Activated naive CD4-positive, alpha-beta T cell treated with anti-CD3 and anti-CD28 coated beads, Interleukin-2, amount 50 U/mL, for 16 hours (primary cell): ENCODE measurements at places on chromosomes 16 and 17.

- DNase-seq, result no peak
These were observed 160.5 kb upstream of the TNRC6C start for GRCh38 chr17:77798031-77798430.

DNA sequence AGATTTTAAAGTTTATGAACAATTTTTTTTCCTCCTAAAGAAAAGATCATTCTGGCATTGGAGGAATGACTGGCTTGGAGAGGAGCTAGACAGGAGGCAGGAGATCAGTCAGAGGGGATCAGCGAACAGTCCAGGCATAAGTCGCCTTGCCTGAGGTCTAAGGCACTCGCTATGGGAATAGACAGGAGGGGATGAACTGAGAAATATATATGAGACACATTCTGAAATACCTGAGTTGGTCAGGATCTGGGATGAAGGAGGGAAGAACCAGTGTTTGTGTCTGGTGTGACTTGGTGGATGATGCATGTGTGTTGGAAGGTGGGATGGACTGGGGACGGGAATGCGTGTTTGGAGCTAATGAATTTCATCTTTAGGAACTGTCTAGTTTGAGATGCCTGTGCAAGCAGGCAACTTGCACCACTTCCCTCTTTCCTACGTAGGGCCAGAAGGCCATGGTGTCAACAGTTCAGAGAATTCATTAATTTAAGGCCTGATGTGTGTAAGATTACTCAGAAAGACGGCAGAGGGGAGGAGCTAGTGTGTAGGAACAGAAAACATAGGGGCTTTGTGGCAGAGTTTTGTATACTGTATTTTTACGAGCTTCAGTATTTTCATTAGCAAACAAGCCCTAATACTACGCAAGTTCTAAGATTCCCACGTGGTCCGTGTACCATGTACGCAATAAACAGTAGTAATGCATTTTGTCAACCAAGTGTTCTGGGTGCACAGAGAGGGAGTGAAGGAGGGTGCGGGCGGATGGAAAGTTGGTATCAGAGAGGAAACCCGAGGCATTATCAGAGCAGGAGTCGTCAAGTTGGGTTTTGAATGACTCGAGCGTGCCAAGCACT is 825 bp downstream of the HEATR6 start:
- peak; percentile 64 for DNase-seq

DNA sequence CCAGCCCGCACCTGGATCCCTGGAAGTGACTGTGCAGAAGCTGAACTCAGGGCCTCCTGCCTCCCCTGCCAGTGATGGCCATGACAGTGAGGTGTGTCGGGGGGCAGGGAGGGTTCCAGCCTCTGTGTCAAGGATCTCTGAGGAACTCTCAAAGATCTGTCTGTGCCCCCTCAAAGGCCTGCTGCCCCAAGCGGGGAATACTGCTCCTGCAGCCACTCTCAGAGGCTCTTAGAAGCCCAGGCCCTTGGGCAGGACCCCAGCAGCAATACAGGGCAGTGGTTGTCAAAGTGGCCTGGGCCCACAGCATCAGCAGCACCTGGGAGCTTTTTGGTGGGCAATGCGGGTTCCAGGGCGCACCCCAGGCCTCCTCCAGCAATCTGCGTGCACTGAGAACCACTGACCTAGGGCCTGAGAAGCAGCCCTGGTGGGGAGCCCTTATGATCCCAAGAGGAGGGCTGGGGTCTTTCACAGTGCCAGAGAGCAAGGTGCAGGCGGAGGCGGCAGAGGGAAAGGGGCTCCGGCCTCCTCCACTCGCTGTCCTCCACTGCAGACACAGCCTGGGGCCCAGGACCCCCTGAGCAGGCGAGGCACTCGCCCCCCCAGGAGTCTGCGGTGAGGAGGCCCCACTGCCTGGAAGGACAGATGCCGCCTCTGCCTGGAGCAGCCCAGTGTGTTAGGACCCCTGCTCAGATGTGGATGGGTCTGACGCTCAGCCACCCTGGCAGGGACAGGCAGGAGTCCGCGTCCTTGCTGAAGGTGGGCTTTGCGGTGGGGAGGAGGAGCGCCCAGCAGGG is 42.1 kb downstream of the ENGASE start:
- no peak for DNase-seq

- no peak for DNase-seq
These were observed 1.5 kb upstream of the TOX3 start for GRCh38 chr16:52548261-52549010.

DNA sequence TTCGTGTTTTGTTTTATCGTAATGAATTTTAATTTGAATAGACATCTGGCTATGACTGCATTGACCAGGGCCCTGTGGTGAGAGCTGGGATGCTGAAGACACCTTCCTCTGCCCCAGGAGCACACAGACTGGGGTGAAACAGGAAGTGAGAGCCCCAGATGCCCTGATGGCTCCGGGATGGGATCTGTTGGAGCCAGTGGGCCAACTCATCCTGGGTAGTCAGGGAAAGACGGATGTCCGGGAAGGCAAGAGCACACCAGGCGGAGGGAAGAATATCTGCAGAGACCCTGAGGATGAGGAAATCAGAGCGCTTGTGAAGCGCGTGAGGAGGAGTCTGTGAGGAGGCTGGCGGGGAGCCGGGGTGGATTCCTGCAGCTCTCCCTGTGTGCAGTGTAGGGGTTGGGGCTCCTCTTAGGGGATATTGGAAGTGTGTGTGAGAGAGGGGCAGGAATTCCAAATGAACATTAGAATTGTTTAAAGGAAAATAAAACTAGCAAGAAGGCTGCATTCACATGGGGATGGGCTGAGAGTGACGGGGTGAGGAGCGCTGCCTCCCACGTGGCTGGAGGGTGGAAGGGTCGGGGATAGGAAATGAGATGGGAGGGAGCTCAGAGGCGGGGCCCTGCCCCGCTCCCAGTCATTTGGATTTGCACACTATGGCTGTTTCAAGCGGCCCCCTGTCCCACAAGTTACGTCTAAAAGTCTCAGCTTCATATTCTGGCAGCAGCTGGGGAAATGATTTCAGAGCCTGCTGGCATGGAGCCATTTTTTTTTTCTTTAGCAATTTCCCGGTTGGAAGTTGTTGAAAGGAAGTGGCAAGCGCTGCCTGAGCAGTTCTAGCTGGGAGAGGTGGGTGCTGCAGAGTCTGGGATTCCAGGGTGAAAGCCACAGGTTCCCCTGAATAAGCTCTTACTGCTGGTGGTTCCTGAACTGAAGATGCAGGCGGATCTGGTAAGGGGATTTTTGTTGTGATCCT is 71.2 kb upstream of the LGALS9 start:
- no peak for DNase-seq

- no peak for DNase-seq
These were observed 217.8 kb downstream of the ZNF423 start for GRCh38 chr16:49637933-49638672.

DNA sequence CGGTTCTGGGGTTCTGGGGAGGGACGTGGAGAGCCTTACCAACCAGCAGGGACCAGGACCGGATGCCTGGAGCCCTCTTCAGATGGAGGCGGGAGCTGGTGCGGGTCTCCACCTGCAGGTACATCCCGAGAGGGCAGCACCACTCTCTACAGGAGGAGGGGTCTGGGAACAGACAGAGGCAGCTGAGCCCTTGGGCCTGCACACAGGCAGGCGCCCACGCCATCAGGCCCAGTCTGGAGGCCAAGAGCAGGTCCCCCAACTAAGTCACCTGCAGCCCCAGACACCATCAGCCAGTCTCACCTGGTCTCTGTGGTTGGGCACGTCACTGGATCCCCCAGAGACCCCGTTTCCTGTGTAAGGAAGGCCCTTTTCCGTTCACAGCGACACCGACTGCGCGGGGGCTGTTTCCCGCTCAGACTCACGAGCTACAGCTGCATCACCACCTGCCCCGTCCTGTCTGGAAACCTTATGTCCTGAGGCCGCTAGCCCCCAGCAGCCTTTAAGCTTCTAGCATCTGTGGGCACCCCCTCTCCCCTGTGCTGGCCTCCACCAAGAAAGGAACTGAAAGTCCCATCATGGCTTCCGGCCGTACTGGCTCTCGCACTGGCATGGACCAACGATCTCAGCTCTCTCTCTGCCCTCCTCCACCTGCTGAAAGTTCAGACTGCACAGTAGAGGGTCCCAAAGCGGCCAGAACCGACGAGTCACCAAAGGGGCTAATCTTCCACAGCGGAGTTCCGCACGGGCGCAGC is 1.2 kb downstream of the CYBC1 start:
- peak; percentile 57 for DNase-seq

DNA sequence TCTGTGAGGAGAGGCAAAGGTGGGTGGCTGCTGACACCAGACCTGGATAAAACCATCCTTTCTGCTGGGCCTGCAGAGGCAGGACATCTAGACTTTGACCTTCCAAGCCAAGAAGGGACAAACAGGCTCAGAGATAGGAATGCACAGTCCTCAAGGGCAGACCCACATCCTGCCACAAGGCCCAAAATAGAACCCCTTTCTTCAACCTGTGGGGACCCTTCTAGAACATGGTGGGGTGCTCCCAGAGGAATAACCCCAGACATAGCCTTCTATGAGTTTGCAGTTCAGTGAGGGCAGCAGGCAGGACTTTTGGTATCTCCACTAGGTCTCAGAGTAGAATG is 3.8 kb upstream of the CBFB start:
- DNase-seq, result no peak

- no peak for DNase-seq
These were observed 70.3 kb downstream of the CMC2 start for GRCh38 chr16:80936410-80936809.

DNA sequence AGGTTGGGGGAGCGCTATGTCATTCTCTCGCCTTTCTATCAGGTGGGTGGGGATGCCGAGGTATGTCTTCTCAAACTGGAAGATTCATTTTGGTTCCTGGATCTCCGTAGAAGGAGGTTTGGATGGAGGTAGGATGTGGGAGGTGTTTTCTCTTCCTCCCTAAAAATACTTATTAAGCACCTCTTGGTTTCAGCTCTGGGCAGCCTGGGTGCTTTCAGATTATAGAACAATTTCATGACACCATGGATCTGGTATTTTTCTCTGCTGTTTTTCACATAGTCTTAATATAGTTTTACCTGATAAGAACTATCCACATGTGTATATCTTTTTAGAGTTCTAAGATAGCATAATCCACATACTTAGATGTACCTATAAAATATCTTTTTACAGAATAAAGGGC is 92.9 kb downstream of the YPEL2 start:
- no peak for DNase-seq

GRCh38 chr16:31874366-31875111 is 932 bp downstream of the ZNF267 start:
- no peak for DNase-seq

DNA sequence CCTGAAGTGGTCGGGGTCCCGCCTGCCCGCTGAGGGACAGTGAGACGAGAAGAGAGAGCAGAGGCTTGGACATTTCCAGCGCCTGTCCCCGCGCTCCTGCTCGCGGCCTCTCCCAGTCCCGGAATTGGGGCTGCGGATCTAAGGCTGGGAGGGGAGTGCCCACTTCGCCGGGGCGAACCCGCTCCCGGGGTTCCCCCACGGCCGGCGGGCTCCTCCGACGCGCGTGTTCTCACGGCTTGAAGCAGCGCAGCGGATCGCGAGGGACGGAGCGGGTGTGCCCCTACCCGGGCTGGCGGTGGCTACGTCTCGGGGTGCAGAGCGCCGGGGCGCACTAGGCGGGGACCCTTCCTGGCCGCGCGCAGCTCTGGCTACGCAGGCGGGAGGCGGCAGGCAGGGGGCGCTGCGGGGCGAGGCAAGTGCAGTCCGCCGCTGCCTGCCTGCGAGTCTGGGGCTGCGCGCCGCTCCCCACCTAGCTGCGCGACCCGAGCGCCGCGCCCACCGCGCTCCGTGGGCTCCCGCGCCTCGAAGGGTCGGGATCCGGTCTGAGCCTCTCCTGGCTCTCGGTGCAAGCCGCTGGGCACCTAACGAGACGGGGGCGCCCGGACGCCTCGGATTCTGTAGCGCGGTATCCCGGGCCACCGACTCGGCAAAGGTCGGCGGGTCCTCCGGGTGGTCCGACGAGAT is 1.2 kb downstream of the NGFR start:
- peak; percentile 90 for DNase-seq

DNA sequence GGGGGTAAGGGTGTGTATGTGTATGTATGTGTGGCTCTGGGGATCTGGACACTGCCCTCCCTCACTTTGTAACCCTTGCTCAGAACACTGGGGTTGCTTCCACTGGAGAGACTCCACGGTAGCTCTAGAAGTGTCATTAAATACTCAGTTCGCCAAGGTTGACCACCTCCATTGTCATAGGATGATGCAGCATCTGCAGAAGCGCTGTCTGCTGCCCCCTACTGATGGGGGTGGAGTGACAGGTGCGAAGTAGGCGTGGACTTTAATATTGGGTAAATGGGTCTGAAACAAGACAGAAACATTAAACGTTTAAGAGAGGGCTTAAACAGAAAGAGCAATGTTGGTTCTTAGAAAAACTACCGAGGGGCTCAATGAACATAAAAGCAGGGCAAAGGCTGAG is 35.5 kb upstream of the STAC2 start:
- DNase-seq, result peak; percentile 51

GRCh38 chr17:43552229-43552837 is 6.2 kb upstream of the ETV4 start:
- DNase-seq, result no peak

DNA sequence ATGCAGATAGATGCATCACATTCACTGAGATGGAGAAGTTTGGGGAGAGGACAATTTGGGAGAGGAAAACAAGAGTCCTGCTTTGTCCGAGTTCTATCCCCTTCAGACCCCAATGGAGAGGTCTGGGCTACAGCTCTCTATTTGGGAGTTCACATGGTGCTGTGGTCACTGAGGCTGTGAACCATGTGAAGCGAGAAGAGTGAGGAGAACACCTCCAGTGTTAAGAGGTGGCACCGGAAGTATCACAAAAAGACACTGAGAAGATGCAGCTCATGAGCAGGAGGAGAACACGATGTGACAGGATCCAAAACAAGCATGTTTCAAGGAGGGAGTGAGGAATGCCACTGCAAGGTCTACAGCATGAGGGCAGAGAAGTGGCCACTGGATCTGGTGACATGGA is 39.7 kb downstream of the PIK3R5 start:
- DNase-seq, result no peak

DNA sequence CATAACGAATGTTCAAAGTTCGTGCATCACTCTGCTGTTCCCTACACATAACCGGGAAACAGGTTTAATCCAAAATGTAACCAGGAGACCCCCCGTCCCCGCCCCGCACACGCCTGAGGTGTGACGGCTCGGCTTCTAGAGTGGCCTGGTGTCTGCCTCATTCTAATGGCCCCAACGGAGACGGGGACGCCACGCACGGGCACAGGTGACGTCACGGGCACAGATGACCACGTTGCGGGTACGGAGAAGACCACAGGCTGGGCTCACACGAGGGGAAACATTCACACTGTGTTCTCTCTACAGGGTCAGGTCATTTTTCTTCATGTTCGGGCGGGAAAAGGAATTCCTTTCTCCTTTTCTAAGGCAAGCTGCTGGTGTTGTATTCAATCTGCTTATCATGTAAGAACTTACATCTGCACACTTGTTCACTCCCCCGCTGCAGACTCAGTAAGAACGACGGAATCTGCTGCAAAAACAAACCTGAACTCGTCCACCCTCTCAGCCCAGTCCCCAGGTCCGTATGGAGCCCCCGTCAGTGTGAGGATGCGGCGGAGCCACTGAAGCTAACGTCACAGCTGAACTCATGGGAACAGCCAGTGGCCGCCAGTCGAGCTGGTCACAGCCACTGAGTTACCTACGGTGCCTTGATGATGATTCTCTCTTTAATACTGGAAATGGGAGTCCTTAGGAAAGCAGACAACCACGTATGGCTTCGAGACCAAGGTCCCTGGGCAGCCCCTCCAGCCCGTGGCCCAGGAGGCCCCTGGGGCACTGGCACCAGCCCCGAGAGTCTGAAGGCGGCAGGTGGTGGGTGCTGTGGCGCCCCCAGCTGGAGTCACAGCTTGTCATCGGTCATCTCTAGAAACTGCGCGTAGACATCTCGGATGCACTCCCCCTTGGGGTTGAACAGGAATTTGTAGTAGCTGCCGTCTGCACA is 32.9 kb downstream of the WDR45B start:
- DNase-seq, result no peak
